Central memory CD4-positive, alpha-beta T cell (primary cell): ENCODE measurements at places on chromosomes 1 and 21.

DNA sequence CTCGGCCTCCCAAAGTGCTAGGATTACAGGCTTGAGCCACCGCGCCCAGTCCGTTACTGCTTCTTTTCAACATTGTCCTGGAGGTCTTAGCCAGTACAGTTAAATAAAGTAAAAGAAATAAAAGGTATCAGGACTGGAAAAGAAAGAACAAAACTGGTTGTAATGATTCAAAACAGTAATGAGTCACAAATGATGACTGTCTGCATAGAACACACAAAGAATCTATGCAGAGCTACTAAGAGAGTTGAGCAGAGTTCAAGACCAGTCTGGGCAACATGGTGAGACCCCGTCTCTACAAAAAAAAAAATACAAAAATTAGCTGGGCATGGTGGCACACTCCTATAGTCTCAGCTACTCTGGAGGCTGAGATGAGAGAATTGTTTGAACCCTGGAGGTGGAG is 23.4 kb downstream of the BCAR3 start:
- DNase-seq, result no peak

DNA sequence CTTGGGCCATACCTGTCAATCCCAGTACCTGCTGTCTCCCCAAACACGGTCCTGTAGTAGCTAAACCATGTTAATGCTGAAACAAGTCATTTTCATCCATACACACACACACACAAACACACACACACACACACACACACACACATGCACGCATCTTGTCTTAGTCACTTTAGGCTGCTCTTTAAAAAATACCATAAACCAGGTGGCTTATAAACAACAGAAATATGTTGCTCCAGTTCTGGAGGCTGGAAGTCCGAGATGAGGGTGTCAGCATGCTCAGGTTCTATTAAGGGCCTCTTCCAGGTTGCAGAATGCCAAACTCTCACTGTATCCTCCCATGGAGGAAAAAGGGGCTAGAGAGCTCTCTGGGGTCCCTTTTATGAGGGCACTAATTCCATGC is 129.9 kb downstream of the NTPCR start:
- no peak for DNase-seq

DNA sequence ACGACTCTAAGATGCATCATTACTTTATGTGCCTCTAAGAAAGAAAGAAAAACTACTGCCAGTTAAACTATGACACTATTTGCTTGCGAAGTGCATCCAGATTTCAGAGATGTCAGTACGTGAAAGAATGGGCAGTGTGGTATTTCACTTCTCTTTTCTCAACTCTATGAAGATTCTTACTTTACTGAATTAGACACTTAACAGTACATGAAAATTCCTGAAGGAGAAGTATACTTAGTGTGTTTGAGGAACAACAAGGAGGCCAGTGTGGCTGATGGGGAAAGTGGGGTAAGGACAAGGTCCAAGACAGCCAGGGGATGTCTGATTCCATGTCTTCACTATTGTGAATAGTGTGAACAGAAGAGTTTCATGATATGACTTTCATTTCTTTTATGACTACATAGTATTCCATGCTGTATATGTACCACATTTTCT is 53.9 kb upstream of the HSD17B7 start:
- DNase-seq, result no peak

DNA sequence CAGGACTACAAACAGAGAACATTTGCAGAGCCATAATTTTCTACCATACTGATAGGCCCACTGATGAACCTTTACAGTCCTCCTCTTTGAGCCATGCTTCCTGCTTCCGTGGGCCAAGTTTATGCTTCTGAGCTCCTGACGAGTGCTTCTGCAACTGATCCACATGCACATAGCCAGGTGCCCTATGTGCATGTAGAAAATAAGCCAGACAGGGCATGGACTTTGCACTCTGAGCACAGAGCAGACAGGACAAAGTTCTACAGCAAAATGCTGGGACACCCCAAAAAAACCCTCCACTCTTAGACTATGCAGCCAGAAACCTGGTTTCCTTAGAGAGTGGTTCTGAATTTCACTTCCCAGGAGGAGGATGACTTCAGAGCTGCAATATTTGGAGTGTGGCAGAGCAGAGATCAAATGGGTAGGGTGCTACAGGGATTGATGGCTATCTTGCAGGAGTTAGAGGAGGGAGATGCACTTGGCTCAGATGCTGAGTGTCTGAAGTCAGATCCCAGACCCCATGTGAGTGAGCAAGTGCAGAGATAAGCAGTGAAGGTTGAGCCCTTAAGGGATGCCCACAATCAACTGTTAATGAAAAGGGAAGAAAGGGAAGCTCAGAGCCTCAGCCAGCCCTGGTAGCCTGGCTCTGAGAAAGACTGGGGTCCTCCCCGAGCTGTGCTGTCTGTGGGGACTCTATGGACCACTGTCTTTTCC is 230.9 kb downstream of the DUSP10 start:
- DNase-seq, result no peak

DNA sequence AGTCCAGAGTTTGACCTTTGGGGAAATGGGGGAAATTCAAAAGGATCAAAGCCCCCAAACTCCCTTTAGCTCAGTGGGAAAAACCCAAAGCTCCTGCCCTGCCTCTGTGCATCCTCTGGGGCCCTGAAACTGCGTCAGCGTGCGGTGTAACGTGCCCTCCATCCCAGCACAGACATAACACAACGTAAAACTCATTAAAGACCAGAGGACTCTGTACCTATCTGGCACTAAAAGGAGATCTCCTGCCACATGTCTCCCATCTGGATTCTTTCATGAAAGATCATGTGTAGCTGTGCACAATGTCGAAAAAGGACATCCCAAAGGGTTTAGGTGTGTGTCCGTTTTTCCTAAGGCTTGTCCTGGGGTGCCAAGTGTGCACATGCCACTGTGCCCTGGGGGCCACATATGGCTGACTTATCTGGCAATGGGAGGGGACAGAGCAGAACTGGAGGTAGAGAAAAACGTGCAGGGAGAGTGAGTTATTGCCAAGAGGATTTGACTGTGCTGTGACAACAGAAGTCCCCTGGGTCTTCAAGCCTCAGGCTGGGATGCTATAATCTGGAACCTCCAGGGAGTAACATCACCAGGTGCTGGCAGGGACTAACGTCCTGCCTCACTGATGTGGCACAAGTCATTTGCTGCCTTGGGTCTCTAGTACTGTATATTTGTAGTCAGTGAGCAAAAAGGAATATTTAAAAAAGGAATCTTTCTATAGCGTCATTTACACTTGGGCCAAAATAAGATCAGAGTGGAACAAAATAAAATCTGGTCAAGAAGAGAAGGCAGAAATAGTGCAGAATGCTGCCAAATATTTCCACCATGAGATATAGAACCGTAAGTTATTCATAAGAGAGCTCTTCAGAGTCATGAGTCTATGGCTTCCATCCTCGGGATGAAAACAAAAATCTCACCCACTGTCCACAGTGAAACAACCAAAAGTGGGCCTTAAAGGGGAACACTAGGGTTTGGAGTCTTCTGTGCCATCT is 52.3 kb downstream of the ITPKB start:
- no peak for DNase-seq

DNA sequence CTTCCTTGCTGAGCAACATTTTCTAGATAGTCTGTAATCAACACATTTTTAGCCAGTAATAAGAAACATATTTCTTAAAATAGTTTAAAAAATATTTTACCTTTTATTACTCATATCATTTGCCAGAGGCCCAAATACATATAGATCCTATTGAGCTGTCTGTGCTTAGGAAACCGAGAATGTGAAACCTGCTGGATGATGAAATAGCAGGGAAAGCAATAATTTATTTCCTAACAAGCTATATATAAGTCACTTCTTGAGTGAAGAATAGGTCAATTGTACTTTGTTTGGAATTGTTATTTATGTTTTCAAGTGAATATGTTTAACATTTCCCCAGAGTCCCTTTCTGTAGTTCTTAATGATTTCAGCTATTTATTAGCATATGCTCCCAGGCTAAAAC is 339.9 kb upstream of the TMPRSS15 start:
- no peak for DNase-seq

DNA sequence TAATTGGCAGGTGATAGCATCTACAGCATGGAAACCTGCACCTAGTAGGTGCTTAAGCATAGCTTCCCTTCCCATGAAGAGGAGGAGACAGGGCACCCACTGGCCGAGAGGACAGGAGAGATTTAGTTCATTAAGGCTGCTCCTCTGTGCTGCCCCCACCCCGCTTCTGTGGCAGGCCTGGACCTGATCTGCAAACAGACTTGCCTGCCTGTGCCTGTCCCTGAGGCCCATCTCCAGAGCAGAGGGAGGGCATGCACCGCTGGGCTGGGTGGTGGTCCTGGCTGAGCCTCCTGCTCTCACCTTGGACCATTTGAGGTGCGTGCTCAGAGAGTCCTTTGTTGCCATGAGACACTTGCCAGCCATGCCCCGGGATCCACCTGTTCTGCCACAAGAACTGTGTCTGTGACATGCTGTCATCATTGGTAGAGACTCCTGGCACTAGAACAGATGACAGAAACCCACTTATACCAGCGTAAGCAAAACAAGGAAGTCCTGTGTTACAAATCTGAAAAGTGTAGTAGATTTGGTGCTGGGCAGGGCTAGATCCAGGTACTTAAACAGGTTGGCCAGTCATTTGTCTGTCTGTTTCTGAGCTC is 55.6 kb downstream of the PTPRF start:
- no peak for DNase-seq

DNA sequence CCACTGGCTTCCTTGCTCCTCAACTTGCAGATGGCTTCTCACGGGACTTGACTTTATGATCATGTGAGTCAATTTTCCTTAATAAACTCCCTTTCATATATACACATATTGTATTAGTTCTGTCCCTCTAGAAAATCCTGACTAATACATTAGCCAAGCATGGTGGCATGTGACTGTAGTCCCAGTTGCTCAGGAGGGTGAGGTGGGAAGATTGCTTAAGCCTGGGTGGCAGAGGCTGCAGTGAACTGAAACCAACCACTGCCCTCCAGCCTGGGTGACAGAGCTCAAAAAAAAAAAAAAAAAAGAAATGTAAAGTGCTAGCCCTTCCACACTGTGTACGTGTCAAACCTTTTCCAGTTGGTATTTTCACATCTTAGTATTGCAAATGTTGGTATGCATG is 857.0 kb downstream of the LTN1 start:
- no peak for DNase-seq

- no peak for DNase-seq
These were observed 19.0 kb upstream of the MGST3 start for GRCh38 chr1:165612062-165612461.

DNA sequence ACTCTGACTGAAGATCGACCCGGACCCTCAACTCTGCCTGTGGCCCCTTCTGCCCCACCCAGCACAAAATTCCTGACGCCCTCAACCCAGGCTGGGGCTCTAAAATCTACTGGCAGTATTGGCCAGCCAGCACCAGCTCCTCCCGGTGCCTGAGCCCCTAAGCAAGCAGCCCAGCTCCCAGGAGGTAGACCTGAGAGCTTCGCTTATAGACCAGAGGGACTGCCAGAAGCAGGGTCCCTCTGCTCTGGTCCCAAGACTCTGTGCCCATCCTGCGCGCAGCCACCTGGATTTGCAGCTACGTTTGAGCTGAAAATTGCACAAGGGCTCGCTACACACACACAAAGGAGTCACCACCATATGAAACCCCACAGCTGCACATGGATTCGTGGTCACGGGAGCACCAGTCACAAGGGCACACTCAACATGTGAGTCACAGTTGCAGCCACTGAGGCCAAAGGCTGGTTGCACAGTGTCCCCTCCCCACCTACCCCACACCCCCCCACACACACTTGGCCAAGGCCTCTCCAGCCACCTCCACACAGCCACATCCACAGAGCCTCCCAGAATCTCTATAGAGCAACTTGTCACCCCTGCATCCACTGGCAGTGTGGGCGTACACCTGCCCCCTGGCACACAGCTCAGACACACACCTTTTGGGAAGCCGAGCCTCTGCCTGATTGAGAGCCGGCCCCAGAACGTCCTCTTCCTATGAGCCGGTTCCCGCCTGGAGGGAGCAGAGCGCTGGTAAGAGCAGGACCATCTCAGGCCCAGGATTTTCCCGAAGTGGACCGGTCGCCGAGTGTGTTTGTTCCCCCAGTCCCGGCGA is 1.1 kb upstream of the DMBX1 start:
- no peak for DNase-seq

GRCh38 chr1:201708085-201708512 is 120.9 kb upstream of the IPO9 start:
- no peak for DNase-seq

- no peak for DNase-seq
These were observed 80.6 kb downstream of the TEX35 start for GRCh38 chr1:178593515-178593914.

DNA sequence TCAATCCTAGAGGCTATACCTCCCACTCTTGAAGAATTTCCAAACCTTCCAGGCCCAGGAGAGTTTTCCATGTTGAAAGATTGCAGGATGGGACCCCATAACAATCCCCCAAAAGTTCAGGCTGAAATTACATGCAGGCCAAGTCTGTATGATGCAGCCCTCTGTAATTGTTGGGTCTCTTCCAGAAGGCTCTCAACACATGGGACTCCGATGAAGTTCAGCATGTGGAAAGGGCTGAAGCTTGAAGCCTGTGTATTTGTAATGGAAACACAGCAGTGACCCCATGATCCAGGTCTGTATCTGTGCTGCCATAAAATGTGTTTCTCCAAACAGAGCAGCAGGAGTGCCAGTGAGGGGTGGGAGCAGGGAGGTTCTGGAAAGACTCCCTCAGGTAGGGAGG is 202.5 kb upstream of the LYPLAL1 start:
- no peak for DNase-seq

DNA sequence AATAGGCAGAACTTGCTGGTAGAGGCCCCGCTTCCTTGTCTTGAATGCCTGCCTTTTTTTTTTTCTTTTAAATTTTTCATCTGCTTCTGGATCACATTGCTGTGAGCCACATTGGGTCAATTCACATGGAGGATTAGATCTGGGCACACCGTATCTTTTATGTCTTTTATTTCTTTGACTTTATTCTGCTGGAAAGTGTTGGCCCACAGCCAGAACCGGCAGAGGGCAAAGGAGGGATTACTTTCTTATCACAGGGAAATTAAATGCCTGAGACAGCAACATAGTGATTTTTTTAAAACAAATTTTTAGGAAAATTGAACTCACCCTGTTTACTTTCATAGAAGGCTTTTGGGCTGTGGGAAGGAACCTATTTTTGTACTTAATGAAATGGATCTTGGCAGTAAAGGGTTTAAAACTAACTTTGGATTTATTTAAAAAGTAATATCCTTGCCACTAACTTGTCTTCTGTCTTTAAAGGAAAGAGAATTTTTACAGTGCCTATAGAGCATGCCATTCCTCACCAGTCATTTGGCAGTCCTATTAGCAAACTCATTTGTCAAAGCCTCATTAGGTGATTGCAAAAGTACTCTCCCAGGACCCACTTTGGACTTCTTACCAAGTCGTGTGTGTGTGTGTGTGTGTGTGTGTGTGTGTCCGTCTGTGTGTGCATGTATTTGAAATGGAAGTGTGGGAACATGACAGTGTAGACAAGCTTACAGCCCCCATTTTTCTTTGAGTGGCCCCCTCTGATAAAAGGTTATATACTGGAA is 68.4 kb downstream of the ST6GALNAC3 start:
- DNase-seq, result no peak

GRCh38 chr1:39917825-39918224 is 16.1 kb upstream of the MYCL start:
- no peak for DNase-seq

- DNase-seq, result no peak
These were observed 43.4 kb upstream of the SLC2A1 start for GRCh38 chr1:43002116-43002515.
